Heart right ventricle (tissue), 16 donors: ENCODE measurements at places on chromosomes 12 and 14. TPM values are rescaled to one million over a fixed set of nuclear protein-coding genes. Genes with fewer than 3 reads are reported as not detected.
A peak's percentile ranks its signal among the peaks of the same experiment; 100 is the strongest.

- no peak for DNase-seq
These were observed 183.9 kb downstream of the PIWIL1 start for GRCh38 chr12:130521375-130522124.

- no peak for DNase-seq
These were observed 1.3 kb upstream of the P3H3 start for GRCh38 chr12:6826734-6827436.

DNA sequence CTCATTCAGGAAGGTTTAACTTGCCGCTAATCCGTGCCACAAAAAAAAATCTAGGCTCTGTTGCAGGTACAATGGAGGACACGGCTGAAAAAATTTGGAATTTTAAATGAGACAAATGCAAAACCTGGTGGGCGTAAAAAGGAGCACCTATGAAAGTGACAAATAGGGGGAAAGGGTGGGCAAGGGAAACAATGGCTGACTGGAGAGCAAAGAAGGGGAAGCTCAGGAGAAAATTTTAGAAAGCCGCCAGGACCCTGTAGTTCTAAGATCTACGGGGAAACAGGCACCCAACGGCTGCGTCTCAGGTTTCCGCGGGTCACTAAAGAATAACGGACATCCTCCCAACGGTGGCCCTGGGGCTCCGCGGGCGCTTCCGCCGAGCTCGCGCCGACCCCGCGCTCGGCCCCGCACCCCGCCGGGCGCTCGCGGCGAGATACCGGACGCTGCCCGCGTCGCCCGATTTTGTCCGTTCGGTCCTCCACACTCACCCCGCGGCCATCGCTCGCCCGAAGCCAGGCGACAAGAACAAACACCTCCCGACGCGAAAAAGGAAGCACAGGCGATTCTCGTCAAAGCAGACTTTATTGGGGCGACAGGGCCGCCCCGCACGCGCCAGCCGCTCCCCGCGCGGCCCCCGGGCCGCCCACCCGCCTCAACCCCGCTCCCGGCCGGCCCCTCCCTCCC, 1.1 kb upstream of the YY1 start:
- peak; percentile 50 for DNase-seq

ST8SIA1 gene
- total RNA-seq = 1.8 TPM
